ENCODE measurements at places on chromosomes 13 and 19. TPM values are rescaled to one million over a fixed set of nuclear protein-coding genes. Genes with fewer than 3 reads are reported as not detected.

The OR7G3 gene
- total RNA-seq: not detected

- DNase-seq: no peak
These were observed 119.5 kb downstream of the SHISA2 start for GRCh38 chr13:25932365-25932764.

The TMPRSS9 gene
- total RNA-seq: not detected

The ZNF582 gene
- 9.5 TPM for total RNA-seq

The ZSCAN5B gene
- not detected for total RNA-seq

GRCh38 chr19:58364146-58364545 is 1.6 kb upstream of the ZNF497 start:
- no peak for DNase-seq

GRCh38 chr13:62320129-62321108 is 904.8 kb upstream of the PCDH20 start:
- no peak for DNase-seq

Measured in breast epithelium (tissue), 4 donors.